Fibroblast of pulmonary artery (primary cell): ENCODE measurements at places on chromosomes 11 and 22.
A peak's percentile ranks its signal among the peaks of the same experiment; 100 is the strongest.

GRCh38 chr22:32801537-32802236, at the start of gene TIMP3:
TIMP3 (plus strand) TSS chr22:32801705; CDS start chr22:32802002, 297 bp downstream.
- peak; percentile 61 for DNase-seq

DNA sequence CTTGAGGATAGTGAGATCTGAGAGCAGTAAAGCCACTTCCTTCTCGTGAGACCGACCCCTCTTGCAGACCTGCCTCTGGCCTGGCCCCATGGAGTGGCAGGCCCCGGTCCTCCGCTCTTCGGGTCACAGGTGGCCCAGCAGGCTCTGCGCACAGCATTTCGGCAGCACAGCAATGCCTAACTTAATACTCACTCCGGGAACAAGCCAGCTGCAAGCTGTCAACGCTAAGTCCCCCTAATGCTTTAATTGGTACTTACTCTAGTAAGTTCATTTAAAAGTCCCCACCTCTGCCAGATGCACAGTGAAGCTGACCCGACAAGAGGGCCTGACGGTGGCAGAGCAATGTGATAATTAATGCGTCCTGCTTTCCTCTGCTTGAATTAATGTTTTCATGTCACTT, 349.3 kb upstream of the B3GAT1 start:
- no peak for DNase-seq

GRCh38 chr11:56950510-56950909, 38.2 kb upstream of the OR5AK2 start:
- DNase-seq: no peak

DNA sequence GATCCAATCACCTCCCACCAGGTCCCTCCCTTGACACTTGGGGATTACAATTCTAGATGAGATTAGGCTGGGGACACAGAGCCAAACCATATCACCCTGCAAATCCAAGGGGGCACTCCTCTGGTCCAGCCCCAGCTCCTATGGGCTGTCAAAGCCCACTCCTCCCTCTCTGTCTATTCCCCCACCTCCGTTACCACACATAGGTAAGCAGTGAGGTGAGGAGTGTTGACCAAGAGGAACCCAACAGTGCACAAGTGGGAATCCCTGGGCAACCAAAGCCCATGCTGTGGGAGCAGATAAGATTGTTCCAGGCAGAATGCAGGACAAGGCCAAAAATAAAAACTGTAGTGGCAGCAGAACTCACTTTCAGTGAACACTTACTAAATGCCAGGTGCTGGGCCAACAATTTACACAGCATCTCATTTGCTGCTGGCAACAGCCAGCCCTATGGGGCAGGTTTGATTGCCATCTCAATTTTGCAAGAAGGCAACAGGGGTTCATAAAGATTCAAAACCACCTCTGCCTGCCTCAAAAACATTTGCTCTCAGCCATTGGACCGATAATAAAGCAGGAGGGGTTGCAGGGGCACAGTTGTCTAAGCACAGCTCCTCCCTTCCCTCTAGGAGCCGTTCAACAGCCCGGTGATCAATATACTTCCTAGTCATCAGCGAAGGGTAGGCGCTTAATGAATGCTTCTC, 8.9 kb downstream of the SDF2L1 start:
- no peak for DNase-seq
